Thoracic aorta (tissue), 2 donors: ENCODE measurements at places on chromosomes 5 and 9. TPM values are rescaled to one million over a fixed set of nuclear protein-coding genes. Genes with fewer than 3 reads are reported as not detected.

- no peak for DNase-seq
- H3K27ac ChIP-seq, result no peak overlapping the region
- no peak overlapping the region for H3K4me3 ChIP-seq
- no peaks in the 10 kb centered on the region for H3K36me3 ChIP-seq
Observed at GRCh38 chr9:79431019-79431679, 140.6 kb upstream of the TLE4 start.

- H3K4me3 ChIP-seq, result no peak overlapping the region
- peaks cover 52% of the 10 kb centered on the region for H3K4me1 ChIP-seq
- no peaks in the 10 kb centered on the region for H3K27me3 ChIP-seq
Observed at GRCh38 chr9:136527721-136528710, 17.8 kb downstream of the NOTCH1 start.

DNA sequence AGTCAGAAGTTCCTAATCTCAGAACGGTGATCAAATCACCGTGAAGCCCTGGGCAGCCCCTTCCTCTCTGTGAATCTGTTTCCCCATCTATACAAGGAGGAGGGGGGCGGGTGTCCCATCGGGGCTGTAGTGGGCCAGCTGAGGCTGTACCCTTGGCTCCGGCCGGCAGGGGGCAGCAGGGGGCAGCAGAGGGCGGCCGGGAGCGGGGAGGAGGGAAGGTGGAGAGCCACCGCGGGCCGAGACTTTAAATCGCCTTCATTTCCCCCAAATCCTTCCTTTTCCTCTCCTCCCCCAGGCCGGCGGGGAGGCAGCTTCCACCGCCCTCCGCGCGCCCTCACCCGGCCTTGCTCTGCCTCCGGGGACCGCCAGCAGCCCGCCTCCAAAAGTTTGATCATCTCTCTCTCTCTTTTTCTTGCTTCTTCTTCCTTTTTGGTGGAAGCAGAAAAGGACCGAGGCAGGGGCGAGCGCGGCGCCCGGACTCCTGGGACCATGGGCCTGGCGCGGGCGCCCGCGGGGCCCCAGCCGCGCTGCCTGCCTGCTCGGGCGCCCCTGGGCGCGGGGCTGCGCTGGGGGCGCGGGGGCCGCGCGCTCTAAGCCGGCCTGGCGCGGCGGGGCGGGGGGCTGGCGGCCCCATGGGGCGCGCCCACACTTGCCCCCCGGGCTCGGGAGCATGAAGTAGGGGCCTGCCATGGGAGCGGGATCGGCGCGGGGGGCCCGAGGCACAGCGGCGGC, at the start of gene COL27A1:
Gene COL27A1 (plus strand): TSS at position 275 of the 732 bp plus-strand sequence. CDS start 414 bp downstream, at position 689.
- H3K27ac ChIP-seq, result peak within 1 kb of the TSS; percentile 80
- H3K36me3 ChIP-seq, result no peaks in the 10 kb centered on the region
- H3K4me1 ChIP-seq, result peaks cover 17% of the 10 kb centered on the region
- peak; percentile 64 for DNase-seq

The NNT gene
- 27.9 TPM for total RNA-seq

The CARTPT gene
- not detected for total RNA-seq

DNA sequence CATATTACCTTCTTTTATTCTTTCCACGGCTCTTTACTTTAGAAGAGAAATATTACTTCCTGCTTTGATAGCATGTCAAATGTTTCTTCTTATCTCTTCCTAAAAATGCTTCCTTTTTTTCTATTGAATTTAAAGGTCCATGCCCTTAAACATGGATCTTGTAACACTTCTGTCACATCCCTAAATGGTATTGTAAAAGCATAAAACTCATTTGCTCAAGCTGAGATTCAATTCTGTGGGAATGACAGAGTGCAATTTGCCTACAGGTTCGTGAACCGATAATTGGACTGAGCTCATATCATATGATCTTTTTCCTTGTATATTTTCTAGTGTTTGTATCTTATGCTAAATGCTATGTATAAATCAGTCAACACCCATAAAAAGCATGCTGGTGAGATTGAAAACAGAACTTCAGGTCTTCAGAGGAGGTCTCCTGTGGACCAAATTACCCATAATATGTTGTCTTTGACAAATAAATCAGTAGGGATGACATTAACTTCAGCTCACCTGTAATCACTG, 429.3 kb downstream of the TMEM232 start:
- H3K4me3 ChIP-seq, result no peak overlapping the region
- H3K4me1 ChIP-seq, result no peaks in the 10 kb centered on the region
- no peaks in the 10 kb centered on the region for H3K27me3 ChIP-seq
- no peak overlapping the region for H3K27ac ChIP-seq
- DNase-seq, result no peak

- H3K4me3 ChIP-seq, result no peak overlapping the region
- H3K36me3 ChIP-seq, result no peaks in the 10 kb centered on the region
- H3K4me1 ChIP-seq, result no peaks in the 10 kb centered on the region
- H3K27me3 ChIP-seq, result no peaks in the 10 kb centered on the region
- no peak overlapping the region for H3K27ac ChIP-seq
- no peak for DNase-seq
Observed at GRCh38 chr9:36924071-36924470, 110.0 kb downstream of the PAX5 start.

The CAPSL gene
- not detected for total RNA-seq

DNA sequence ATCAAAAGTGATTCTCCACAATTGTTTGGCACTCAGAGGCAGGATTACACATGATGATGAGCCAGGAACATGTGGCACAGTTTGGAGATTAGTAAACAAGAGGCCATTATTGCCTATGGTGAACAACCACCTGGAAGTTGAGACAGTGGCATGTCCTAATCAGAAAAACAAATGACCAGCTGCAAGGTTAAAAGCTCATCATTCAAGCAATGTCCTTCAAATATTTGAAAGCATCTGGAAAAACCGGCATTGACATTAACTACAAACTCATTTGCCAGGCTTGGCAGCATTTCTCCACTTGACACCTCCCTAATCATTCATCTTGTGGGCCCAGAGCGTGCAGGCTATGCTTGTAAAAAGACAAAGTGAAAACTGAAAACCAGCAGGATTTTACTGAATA, 80.6 kb upstream of the MEGF10 start:
- DNase-seq, result no peak
- H3K27ac ChIP-seq, result no peak overlapping the region
- H3K36me3 ChIP-seq, result no peaks in the 10 kb centered on the region
- no peak overlapping the region for H3K4me3 ChIP-seq
- H3K4me1 ChIP-seq, result no peaks in the 10 kb centered on the region

GRCh38 chr9:15180124-15180523, 126.9 kb downstream of the TTC39B start:
- no peaks in the 10 kb centered on the region for H3K27me3 ChIP-seq
- H3K4me1 ChIP-seq, result no peaks in the 10 kb centered on the region
- no peak for DNase-seq
- peaks cover 16% of the 10 kb centered on the region for H3K36me3 ChIP-seq
- no peak overlapping the region for H3K4me3 ChIP-seq

GRCh38 chr9:133687856-133688761, 50.0 kb downstream of the SARDH start:
- no peak overlapping the region for H3K4me3 ChIP-seq
- no peaks in the 10 kb centered on the region for H3K27me3 ChIP-seq
- no peaks in the 10 kb centered on the region for H3K36me3 ChIP-seq
- DNase-seq, result no peak

- no peaks in the 10 kb centered on the region for H3K4me1 ChIP-seq
- H3K36me3 ChIP-seq, result no peaks in the 10 kb centered on the region
- no peak overlapping the region for H3K4me3 ChIP-seq
- no peaks in the 10 kb centered on the region for H3K27me3 ChIP-seq
- no peak overlapping the region for H3K27ac ChIP-seq
- DNase-seq, result no peak
Observed at GRCh38 chr9:27634879-27635278, 61.6 kb upstream of the C9orf72 start.

DNA sequence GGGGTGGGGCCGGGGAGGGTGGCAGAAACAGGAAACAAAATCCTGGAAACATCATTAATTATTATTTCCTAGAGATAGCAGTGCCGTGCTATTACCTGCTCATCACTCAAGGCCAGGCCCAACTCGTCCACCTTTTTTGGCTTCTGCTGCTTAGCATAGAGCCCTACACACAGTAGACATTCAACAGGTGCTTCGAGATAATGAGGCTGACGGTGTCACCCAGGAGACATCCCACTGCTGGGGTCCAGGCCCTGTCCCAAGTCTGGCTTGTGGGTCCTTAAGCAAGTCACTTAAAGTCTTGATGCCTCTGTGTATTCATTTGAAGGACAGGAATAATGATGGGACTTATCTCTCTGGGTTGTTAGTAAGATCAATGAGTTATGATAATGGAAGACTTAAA, 506.6 kb downstream of the BNC2 start:
- no peaks in the 10 kb centered on the region for H3K4me1 ChIP-seq
- no peaks in the 10 kb centered on the region for H3K27me3 ChIP-seq
- no peak for DNase-seq
- H3K27ac ChIP-seq, result no peak overlapping the region
- H3K36me3 ChIP-seq, result no peaks in the 10 kb centered on the region

DNA sequence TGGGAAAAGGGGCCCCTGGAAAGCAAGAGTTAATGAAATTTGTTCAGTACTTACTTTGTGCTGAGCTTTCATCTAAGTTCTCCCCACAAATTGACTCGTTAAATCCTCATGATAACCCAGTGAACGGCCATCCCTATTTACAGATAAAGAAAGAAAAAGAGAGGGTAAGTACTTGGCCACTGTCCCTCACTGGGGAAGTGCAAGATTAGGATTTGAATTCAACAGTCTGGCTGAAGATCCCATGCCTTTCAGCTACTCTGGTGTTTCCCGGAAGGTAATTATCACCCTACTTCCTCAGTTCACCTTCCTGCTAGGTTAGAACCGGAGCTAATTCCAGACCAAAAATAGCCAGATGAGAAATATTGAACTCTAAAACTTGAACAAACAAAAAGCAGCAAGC, 269.2 kb upstream of the TLE4 start:
- no peaks in the 10 kb centered on the region for H3K4me1 ChIP-seq
- H3K27me3 ChIP-seq, result no peaks in the 10 kb centered on the region
- H3K27ac ChIP-seq, result no peak overlapping the region
- H3K4me3 ChIP-seq, result no peak overlapping the region
- no peak for DNase-seq

The OBP2B gene
- not detected for total RNA-seq

GRCh38 chr9:70439991-70440706, 25.7 kb upstream of the KLF9 start:
- H3K36me3 ChIP-seq, result no peaks in the 10 kb centered on the region
- no peaks in the 10 kb centered on the region for H3K27me3 ChIP-seq
